ENCODE measurements at places on chromosomes 1 and 21.
A peak's percentile ranks its signal among the peaks of the same experiment; 100 is the strongest.

- DNase-seq, result no peak
Observed at GRCh38 chr21:40194185-40194980, 327.1 kb downstream of the PCP4 start.

DNA sequence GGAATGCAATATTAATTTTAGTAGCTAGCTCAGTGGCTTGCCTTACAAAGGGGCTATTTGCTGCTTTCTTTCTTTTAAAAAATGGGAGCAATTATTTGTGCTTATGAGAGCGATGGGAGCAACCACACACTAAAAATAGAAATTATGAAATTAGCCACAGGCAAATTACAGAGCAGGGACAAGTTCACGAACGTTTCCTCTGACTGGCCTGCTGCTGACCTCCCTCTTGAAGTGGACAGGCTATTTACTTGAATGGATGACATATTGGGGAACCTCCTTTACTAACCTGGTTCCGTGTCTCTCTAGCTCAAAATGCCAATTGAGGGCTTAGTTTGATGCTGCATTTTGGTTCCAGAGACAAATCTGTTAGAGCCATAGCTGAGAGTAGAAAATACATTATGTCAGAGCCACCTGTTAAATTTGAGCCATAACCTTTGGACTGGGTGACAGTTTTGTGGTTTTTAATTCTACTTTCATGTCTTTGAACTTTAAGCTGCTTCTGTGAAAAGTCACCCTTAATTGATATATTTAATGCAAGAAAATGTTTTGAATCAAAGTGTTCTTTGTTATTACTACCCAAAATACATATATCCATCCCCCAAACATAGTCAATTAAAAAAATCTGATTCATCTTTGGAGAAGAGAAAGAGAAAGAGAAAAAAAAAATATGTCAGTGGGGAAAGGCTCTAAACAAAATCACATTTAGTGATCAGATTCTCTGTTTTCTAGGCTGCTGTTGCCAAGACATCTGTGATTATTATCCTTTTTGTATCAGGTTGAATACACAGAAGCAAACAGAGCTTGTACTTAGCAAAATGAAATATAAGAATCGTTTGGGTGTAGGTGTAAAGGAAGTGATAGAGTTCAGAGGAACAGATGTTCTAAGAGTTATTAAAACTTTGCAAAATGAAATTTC lies 351.9 kb downstream of the ADGRL2 start:
- no peak for DNase-seq

- no peak for DNase-seq
Observed at GRCh38 chr1:197778366-197778945, 3.2 kb upstream of the DENND1B start.

GRCh38 chr1:105865546-105865945 lies 1190.9 kb upstream of the PRMT6 start:
- DNase-seq, result no peak

DNA sequence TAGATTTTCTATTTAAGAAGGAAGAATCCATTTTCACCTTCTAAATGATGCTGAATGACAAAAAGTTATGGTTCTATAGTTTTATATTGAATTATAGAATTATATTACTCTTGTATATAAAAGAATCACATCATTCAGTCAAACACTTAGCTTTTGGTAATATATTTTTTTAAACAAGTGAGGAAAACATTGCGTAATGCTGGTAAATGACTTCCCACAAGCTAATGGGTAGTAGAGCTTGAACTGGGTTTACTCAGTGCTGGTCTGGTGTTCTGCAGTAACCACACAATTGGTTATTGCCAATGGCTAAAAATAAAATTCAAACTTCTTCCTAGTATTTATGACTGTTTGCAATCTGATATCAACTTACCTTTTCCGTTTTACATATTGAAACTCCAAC lies 10.6 kb upstream of the GIPC2 start:
- no peak for DNase-seq

DNA sequence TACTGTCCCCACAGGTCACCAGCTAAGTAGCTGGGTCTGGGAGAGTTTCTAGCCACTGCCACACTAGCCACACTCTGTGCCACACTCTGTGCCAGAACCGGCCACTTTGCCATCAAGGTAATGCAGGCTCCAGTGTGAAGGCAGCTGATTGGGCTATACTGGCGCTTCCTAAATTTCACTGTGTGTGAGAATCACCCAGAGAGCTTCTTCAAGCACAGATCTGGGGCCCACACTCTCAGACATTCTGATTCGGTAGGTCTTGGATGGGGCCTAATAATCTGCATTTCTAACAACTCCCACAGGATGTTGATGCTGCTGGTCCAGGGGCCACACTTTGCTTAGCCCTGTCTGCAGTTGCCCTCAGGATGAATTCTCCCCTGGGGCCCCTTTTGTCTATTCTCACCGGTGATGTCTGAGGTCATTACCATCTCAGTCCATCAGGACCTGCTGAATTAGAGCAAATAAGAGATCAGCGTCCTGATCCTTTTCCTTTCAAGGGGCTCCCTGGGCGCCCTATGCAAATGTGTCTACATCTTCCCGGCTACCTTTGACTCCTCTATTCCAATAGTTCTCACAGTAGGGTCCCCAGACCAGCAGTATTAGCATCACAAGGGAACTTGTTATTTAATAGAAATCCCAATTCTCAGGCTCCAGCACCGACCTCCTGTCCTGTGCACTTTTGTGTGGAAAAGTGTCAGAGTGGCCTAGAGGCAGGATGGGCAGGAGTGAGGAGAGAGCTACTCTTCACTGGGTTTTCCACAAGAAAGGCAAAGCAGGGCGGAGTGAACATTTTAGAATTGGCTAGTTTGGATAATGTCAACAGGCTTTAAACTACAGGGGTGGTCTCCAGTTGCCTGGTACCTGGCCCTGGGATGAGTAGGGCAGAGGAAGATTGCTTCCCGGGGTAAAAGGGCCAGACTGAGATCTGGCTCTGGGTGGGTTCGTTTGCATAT lies 24.7 kb upstream of the LRRN2 start:
- no peak for DNase-seq

DNA sequence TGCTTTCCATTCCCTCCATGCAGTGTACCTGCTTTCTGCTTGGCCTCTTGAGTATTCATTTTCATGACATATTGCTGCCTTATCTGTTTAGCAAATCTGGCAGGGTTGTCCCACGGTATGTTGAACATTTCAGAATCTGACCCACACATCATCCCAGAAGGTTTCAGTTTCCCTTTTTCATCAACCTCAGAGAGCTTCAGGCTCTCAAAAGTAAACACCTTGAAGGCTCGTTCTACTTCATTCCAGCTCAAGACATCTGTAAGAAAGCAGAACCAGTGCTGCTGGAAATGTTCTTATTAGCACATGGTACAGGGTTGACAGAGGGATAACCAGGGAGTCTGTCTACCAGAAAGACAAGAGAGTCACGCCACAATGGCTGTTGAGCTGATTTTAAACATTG lies 103.6 kb downstream of the SPAG17 start:
- no peak for DNase-seq

DNA sequence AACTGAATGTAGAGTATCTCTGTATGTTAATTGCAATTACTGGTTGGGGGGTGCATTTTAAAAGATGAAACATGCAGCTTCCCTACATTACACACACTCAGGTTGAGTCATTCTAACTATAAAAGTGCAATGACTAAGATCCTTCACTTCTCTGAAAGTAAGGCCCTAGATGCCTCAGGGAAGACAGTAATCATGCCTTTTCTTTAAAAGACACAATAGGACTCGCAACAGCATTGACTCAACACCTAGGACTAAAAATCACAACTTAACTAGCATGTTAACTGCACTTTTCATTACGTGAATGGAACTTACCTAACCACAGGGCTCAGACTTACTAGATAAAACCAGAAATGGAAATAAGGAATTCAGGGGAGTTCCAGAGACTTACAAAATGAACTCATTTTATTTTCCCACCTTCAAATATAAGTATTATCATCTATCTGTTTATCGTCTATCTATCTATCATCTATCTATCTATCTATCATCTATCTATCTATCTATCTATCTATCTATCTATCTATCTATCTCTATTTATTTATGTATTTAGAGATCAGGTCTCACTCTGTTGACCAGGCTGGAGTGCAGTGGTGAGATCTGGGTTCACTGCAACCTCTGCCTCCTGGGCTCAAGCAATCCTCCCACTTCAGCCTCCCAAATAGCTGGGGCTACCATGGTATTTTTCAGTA lies 47.8 kb downstream of the CHML start:
- no peak for DNase-seq

- no peak for DNase-seq
Observed at GRCh38 chr1:245433561-245433960, 278.8 kb downstream of the KIF26B start.

DNA sequence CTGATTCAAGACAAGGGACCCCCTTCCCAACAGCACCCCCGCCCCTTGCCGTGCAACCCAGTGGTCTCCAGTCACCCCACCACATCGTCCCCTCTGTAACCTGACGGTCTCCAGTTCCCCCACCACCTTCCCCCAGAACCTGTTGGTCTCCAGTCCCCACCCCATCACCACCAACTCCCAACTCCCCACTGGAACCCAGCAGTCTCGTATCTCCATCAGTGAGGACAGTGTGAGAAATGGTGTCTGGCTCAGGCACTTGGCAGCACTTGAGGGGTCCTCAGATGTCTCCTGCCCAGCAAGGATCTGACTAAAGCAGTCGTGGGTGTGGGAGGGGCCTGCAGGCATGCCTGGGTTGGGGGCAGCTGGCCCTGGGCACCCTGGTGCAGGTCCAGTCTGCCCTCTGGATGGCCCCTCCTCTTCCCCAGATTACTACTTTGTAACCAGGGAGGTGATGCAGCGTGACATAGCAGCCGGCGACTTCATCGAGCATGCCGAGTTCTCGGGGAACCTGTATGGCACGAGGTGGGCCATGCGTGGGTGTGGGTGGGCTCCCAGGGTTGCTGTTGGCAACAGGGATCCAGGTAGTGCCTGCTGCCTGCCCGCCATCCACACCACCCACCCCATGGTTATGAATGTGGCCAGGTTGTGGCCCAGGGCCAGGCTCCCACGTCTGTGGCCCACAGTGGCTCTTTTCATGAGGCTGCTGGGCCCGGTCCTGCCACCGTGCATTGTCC lies 3.1 kb upstream of the GJC2 start:
- DNase-seq, result no peak

- no peak for DNase-seq
Observed at GRCh38 chr1:233269656-233270055, 25.9 kb downstream of the PCNX2 start.

- DNase-seq, result no peak
Observed at GRCh38 chr21:22319435-22319834, 1321.2 kb downstream of the NCAM2 start.

- DNase-seq, result no peak
Observed at GRCh38 chr21:39066829-39067780, 116.1 kb downstream of the PSMG1 start.

- peak; percentile 89 for DNase-seq
Observed at GRCh38 chr1:21956720-21957552, 19.8 kb upstream of the HSPG2 start.

DNA sequence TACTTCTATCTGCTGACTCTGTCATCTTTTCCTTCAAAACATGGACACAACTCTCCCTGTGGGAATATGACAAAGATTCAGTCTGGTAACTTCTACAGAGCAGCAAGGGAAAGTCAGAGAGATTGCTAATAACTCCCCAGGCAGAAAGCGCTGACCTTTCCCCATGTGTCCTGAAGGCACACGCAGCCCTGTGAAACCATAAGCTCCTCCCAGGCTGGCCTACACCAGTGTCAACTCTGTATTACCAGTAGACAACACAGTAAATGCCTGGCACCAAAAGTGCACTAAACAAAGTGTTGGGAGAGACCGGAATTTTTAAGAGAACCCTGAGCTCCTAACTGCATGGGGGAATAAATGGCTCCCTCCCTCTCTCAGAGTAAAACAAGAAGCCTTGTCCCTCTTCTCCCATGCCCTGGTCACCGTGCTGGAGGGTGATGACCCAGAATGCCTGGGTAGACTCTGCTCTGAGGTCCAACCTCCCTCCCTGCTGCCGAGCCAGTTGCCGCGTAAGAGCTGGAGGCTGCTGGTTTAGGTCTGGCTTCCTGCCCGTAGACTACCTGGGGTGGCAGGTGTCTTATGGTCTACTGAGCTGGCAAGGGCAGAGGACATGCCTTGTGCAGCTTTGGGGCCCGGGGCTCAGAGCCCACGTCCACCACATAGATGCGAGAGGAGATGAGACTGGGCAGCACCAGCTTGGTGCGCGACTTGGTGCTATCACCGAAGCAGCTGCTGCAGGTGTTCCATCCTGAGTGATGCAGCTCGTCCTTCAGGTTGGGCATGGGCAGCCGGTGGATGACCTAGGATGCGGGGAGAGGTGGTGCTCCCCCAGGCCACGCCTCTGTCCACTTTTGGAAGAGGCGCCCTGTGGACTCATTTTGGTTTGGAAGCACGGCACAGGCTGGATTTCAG lies 3.9 kb downstream of the SELENBP1 start:
- DNase-seq, result peak; percentile 61

GRCh38 chr21:41973427-41973831 lies 19.6 kb upstream of the C2CD2 start:
- peak; percentile 46 for DNase-seq

DNA sequence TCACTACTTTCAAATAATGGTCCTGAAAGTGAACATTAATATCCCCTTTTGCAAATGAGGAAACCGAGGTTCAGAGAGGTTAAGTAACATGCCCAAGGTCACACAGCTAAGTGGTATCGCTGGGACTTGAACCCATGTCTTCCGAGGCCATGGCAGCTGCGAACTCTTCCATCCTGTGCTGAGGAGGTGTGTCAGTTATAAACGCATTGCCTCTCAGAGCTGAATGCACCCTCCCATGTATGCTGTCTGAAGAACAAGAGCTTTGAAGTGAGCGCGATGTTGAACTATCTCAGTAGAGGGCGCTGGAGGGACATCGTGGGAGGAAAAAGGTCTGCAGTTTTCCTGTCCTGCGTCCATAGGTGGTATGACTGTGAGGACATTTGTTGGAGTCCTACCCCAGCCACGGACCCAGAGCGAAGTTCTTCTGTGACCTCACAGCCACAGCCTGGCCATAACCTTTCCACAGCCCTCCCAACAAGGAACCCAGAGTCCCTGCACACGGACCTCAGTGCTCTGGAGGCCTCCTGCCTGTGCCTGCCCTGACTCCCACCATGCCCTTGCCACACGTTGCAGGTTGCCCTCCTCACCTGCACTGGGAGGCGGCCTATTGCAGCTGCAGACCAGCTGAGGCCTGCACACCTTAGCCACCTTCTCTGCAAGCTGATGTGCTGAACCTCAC lies 7.5 kb downstream of the MYOC start:
- peak; percentile 95 for DNase-seq

GRCh38 chr1:6288026-6288425 lies 27.1 kb upstream of the GPR153 start:
- DNase-seq, result no peak

DNA sequence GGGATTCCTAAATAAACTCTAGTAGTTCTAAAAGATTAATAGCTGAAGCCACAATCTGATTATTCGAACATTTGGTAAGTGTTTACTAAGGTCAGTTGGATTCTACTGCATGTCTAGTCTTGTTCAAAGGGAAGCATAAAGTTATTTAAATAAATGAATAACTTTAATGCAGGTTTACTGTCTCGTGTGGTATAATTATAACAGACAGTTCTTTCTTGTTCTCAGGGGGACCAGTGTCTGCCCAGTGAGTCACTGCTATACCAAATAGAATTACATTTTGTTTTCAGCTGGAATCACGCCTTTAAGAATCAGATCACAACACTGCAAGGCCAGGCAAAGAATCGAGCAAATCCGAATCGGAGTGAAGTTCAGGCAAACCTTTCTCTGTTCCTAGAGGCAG lies 45.1 kb downstream of the SMG7 start:
- no peak for DNase-seq
